ENCODE measurements at places on chromosomes 7 and 10.

DNA sequence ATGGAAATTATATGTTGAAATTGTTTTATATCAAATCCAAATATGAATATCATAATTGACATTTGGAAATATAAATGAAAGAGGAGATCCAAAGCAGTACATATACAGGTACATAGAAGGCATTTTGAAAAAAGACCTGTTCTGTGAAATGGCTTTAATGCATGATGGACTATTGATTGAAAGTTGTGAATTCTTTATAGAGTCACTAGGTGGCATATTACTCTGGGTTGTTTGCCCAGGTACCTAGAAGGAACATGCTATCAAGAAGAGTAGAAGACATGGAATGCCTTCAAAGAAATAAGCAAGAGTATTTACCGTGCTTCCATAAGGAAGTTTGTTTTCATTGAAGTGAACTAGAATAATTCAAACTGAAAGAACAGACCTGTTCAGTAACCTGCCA lies 160.0 kb upstream of the ANK3 start:
- no peak for DNase-seq

- DNase-seq, result no peak
These were observed 24.8 kb upstream of the UNC5B start for GRCh38 chr10:71187600-71187999.

DNA sequence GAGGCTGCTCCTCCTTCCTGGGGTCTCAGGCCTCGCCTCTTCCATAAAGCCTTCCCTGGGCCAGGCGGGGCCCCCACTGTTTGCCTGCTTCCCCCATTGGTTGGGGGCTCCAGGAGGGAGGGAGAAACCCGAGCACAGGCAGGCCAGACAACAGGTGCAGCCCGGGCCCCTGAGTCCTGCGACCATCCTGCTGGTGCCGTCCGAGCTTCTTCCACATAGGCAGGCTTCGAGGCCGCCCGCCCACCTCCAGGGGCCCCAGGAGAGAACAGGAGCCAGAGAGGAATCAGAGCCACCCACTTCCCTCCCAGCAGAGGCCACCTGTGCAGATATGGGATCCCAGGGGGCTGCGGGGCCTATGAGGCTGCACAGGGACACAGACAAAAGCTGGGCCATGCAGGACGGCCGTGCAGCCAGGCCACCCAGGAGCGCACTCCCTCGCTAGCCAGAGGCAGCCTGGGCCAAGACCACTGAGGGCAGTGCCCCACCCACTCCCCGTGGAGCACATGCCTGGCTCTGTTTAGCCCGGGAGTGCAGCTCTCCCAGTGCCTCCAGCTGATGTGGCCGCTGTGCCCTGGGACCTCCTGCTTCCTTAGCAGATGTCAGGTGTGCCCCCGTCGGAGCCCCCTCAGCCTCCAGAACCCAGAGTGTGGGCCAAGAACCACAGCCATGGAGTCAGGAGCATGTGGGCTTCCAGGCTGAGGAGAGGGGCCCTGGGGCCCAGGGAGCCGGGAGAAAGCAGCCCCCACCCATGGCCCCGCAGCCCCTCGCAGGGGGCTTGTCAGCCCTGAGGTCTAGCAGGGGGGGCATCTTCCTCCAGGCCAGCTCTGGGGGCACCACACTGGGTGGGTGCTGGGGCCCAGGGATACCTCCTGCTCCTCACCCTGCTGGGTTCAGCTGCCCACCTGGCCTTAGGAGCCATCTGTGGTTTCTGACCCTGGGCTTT lies 59.9 kb upstream of the INPP5A start:
- no peak for DNase-seq

DNA sequence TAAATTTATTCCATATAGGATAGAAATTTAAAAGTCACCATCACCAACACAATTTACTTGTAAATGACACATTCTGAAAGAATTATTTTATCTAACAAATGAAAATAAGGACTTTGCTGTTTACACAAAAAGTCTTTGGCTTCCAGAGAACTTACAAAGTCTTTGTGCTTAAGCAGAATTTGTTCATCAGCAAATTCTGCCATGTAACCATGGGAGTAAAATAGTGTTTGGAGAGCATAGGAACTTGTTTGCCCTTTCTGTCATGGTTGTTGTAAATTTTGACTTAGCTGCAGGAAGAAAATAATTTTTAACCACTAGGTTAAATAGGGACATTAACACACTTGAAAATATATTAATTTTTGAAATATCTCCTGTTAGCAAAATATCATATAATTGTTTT lies 15.2 kb downstream of the FGL2 start:
- no peak for DNase-seq

DNA sequence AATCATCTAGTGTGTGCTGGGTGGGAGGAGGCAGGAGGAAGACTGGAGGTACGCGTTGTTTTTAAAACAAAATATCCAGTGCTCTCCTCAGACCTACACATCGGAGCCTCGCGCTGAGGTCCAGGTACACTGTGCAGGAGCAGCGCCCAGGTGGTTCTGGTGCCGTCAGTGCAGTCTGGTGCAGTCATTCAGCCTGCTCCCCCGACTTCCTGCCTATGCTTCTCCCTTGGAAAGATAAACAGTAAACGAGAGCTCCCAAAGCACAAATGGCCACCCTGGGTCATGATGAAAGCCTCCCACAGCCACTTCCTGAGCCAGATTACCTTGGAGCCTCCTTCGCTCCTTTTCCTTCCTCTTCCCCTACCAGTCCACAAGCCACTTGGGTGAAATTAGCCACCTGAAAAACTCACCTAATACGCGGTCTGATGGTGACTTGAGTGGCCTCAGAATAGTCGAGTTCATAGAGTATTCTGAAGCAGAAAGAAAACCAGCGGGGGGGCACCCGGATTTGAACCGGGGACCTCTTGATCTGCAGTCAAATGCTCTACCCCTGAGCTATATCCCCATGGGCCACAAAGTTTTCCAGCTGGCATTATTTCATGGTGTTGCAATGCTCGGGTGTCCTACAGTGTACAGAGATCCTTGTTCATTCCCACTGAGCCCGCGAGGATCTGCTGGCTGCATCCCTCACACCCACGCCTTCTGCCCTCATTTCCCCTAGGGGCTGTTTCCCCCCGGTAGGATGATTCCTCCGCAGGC lies 82.5 kb downstream of the ZNF467 start:
- DNase-seq, result no peak

DNA sequence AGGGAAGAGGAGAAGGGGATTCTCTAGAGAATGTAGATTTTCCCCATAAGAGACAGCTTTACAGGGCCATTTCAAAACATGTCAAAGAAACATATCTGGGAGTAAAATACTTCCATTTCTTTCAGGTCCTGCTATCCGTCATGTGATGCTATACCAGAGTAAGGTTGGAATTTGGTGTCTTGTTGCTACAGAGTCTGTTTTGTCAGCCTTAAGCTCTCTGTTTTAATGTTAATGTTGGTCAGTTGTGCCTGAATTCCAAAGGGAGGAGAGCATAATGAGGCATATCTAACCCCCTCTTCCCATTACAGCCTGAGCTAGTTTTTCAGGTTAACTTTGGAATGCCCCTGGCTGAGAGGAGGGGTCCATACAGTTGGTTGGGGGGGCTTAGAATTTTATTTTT lies 94.7 kb upstream of the CCDC71L start:
- DNase-seq, result no peak

- DNase-seq, result no peak
These were observed 54.8 kb upstream of the TM9SF3 start for GRCh38 chr10:96641396-96642295.

GRCh38 chr7:66125052-66125694 lies 10.5 kb downstream of the CRCP start:
- no peak for DNase-seq

DNA sequence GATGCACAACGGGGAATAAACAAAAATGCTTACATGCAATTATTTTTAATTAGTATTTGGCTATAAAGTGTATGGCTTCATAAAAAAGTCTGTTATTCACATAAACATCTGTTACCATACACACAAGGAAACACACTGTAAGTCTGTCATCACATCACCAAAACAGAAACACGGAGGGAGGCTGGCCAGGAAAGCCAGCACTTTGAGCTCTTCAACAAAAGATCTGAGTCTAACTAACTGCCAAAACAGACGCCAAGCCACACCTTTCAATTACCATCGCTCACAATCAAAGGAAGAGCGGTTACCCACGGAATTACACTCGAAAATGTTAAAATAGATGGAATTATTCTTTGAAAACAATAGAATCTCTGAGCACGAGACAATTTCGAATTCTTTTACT lies 49.2 kb upstream of the MGMT start:
- DNase-seq, result no peak

DNA sequence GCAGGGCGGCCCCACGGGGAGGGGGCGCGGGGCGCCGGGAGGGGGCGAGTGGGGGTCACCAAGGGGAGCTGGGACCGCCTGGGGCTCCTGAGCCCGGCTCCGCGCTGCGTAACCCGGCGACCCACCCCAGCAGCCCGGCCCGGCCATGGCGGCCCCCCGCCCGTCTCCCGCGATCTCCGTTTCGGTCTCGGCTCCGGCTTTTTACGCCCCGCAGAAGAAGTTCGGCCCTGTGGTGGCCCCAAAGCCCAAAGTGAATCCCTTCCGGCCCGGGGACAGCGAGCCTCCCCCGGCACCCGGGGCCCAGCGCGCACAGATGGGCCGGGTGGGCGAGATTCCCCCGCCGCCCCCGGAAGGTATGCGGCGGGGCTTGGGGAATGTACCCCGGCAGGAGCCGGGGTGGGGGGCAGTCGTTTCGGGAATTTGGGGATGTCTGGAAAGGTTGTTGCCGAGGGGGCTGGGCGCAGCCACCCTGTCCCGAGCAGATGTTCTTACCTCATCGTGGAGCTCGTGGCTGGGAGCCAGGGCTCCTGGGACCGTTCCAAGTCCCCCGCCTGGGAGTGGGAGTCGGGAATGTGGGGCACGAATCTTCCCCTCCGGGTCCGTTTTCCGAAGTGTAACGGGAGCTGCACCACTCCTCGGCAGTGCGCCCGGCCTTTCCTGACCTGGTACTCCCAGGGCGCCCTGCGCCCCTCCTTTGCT lies 431 bp downstream of the ZYX start:
- DNase-seq, result no peak

GRCh38 chr7:149834601-149835000 lies 3.6 kb upstream of the ZNF862 start:
- DNase-seq, result no peak

DNA sequence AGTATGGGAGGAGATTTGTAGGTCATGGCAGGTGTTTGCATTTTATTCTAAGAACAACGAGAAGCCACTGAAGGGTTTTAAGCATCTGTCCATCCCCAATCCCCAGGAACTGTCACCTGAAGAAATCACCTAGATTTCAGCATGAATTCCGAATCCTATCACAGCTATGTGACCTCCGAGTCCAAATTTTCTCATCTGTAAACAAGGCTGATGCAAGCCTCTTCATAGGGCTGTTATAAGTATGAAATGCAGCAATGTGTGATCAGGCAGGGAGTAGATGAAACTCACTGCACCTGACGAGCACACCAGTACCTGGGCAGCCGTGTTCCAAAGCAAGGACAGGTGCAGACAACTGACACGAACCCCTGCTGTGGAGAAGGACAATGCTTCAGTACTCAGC lies 14.0 kb downstream of the HABP2 start:
- no peak for DNase-seq
